Right ventricle myocardium inferior (tissue), 1 donor: ENCODE measurements at places on chromosomes 1 and 21. TPM values are rescaled to one million over a fixed set of nuclear protein-coding genes. Genes with fewer than 3 reads are reported as not detected.

GRCh38 chr1:157400766-157401165 lies 151.5 kb downstream of the FCRL5 start:
- DNase-seq: no peak

- DNase-seq: peak; percentile 71
These were observed 37.3 kb upstream of the COL6A2 start for GRCh38 chr21:46060596-46061061.

DNA sequence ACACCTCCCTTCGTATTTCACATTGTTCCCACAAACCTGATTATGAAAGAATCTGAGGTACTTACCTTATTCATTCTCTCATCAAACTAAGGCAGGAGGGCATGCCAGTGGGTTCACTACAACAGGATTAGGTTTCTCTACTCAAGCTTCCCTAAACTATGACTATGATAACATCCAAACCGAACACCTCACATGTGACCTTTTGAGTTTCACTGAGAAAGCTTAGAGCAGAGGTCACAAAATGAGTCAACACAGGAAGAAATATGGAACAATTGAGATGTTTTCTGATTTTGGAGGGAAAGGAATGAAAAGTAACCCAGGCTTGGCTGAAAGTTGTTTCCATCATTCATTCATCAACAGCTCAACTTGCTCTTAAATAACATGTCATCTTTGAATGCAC lies 24.1 kb downstream of the UBR4 start:
- DNase-seq: no peak

GRCh38 chr1:183374825-183375224 lies 43.4 kb downstream of the NMNAT2 start:
- no peak for DNase-seq

DNA sequence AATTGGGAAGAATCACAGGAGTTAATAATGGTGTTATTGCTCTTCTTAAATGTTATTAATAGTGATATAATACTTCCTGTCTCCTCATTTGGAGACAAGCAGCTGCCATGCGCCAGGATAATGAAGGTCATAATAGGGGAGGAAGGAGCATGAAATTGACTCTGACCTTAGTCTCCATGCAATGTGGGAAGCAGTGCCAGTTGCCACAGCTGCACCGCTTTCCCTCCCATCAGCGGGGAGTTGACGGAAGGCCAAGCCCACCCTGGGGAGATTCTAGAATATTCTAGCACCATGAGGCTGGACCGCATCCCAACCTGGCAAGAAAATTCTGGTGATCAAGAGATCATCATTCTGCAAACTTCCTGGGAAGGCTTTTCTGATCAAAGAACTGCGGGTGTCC lies 11.0 kb upstream of the OLIG1 start:
- DNase-seq: no peak

DNA sequence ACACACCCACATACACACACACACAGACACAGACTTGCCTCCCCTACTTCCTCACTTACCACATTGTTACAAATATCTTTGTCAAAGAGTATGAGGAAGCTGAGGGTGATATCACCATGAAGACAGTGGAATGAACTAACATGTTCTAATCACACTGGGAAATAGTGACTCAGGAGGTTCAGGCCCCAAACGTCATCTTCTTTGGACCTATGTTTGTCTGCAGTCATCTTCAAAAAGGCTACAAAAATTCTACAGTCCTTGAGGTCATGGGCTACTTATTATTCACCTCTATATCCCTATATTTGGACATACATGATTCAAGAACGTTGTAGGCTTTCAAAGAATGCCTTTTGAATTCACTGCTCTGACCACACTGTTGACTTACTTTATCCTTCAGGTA lies 2.1 kb upstream of the LCE2C start:
- no peak for DNase-seq

Gene TNNT2
- total RNA-seq: 9,445 TPM

Gene FYB2
- 14.0 TPM for total RNA-seq
